ENCODE measurements at places on chromosomes 2 and 18. TPM values are rescaled to one million over a fixed set of nuclear protein-coding genes. Genes with fewer than 3 reads are reported as not detected.

CCL20 gene
- 0.81 TPM for total RNA-seq

NR4A2 gene
- total RNA-seq = 0.32 TPM

RBFA gene
- 28.8 TPM for total RNA-seq

BCS1L gene
- total RNA-seq = 66.2 TPM

TCF4 gene
- 7.3 TPM for total RNA-seq

ASB18 gene
- total RNA-seq = not detected

VWA3B gene
- not detected for total RNA-seq

IAH1 gene
- total RNA-seq = 62.0 TPM

MARCHF4 gene
- total RNA-seq = 16.7 TPM

GLI2 gene
- total RNA-seq = 0.44 TPM

NAGK gene
- total RNA-seq = 81.9 TPM

SNRPD1 gene
- total RNA-seq = 158 TPM

IL36A gene
- not detected for total RNA-seq

MEP1B gene
- total RNA-seq = not detected
